ENCODE measurements at places on chromosomes 5 and 9.

DNA sequence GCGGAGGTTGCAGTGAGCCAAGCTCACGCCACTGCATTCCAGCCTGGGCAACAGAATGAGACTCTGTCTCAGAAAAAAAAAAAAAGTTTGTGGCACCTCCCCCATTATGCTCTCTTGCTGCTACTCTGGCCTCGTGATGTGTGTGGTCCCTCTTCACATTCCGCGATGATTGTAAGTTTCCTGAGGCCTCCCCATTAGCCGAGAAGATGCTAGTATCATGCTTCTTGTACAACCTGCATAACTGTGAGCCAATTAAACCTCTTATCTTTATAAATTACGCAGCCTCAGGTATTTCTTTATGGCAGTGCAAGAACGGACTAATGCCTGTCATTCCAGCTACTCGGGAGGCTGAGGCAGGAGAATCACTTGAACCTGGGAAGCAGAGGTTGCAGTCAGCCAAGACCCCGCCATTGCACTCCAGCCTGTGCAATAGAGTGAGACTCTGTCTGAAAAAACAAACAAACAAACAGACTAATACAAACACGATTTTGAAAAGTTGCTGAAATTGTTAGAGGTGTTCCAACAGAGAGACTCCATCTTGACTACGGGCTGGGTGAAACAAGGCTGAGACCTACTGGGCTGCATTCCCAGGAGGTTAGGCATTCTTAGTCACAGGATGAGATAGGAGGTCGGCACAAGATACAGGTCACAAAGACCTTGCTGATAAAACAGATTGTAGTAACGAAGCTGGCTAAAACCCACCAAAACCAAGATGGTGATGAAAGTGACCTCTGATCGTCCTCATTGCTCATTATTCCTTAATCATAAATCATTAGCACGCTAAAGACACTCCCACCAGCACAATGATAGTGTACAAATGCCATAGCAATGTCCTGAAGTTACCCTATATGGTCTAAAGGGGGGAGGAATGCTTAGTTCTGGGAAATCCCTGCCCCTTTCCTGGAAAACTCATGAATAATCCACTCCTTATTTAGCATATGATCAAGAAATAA lies 8.3 kb upstream of the AFF4 start:
- no peak for DNase-seq

DNA sequence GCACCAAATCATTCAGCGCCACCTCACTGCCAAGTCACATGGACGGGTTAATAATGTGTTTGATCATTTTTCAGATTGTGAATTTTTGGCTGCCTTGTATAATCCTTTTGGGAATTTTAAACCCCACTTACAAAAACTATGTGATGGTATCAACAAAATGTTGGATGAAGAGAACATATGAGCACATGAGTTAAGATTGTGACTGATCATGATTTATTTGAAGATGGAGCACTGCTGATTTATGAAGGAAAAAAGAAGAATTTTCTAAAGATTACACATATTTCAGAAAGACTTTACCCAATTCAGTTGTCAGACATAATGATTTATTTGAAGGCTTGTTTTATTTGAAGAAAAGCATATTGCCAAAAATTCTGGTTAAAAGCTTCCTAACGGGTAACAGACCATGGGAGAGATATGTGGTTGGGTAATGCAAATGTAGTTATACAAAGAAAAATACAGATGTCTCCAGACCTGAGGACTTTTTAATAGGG lies 37.4 kb downstream of the TNFAIP8 start:
- DNase-seq = no peak

GRCh38 chr9:126614455-126615244 lies 922 bp downstream of the LMX1B start:
- DNase-seq = no peak

DNA sequence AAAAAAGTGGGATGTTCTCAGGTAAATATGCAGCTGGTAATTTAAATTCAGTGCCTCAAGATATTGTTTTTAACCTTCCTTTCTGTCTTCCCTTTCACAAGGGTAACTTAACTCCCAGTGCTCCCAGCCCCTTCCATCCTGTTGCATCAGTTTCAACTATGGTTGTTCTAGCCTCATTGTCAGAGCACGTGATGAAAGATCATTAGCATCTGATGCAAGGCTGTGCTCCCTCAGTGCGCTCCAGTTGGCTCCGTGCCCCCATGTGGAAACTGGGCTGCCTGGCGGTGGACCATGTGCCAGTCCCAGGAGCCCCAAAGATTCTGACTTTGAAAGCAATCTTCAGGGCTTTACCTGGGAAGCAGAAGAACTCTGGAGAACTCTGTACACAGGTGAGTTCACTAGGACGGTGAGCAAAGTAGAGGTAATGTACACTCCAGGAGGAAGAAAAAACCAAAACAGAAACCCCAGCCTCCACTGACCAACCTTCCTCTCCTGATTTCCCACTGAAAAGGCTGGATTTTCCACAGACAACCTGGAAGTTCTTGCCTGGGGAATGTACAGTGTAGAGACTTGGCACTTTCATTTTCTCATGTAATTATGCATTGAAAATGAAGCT lies 96.9 kb downstream of the SLC1A3 start:
- no peak for DNase-seq

DNA sequence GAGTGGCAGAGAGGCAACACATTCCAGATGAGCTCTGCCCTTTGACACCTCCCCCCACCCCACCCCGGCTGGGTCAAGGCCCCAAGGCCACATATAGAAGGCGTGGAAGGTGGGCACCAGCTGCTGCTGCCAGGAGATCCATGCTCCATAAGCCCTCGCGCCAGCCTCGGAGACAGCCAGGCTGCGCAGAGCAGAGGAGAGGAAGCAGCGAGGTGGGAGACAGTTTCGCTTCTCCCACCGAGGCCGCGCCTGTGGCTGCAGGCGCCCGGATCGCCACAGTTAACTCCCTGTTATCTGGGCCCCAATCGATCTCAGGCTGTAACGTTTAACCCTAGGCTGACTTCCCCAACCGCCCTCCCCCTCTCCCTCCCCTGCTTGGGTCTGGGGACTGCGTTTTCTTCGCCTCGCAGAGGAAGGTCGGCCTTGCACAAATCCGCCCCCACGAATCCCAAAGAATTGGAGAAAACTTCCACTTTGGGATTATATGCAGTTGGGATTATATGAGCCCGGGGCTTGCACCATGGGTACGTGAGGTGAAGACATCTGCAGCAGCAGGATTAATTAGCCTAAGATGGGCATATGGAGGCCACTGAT lies 1.1 kb upstream of the CXXC5 start:
- no peak for DNase-seq

All from GM06990 (cell line).